M059J (cell line): ENCODE measurements at places on chromosomes 3 and 15. TPM values are rescaled to one million over a fixed set of nuclear protein-coding genes. Genes with fewer than 3 reads are reported as not detected.
A peak's percentile ranks its signal among the peaks of the same experiment; 100 is the strongest.

Gene CASR
- not detected in 2 replicates for total RNA-seq

DNA sequence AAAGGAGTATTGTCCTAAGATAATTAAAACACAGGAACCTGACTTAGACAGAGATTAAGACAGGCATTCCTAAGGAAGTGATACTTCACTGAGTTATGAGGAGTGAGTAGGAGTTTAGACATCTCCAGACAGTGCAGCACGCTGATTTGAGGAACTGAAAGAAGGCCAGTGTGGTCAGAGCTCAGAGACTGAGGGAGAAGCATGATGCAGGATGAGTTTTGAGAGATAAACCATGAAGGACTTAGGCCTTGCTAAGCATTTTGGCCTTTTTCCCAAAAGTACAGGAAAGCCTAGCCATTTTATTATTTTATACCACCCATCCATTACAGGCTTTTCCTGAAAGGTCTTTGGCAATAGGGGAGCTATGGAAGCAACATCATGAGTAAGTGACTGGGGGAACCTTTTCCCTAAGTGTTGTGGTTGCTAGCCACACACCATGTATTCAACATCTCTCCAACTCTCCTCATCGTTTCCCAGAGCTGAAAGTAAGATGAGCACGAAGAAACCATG lies 375.6 kb upstream of the TPRG1 start:
- peak; percentile 89 for DNase-seq

DNA sequence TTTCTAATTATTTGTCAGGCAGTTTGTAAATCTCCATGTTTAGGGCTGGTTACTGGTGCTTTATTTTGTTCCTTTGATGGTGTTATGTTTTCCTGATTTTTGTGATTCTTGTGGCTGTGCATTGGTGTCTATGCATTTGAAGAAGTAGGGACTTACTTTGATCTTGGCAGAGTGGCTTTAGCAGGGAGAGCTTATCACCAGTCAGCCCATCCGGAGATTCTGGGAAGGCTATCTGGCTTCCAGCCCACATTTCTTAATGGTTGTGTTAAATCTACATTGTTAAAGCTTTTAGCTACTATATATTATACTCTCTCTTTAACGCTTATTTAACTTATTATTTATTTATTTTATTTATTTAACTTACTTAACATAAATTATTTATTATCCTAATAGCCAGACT lies 35.1 kb downstream of the FBXL2 start:
- DNase-seq = no peak

- DNase-seq = peak; percentile 46
Measured at GRCh38 chr15:90864507-90864906, 3.9 kb upstream of the FURIN start.

GRCh38 chr15:70033109-70033508 lies 64.6 kb downstream of the TLE3 start:
- DNase-seq = no peak

DNA sequence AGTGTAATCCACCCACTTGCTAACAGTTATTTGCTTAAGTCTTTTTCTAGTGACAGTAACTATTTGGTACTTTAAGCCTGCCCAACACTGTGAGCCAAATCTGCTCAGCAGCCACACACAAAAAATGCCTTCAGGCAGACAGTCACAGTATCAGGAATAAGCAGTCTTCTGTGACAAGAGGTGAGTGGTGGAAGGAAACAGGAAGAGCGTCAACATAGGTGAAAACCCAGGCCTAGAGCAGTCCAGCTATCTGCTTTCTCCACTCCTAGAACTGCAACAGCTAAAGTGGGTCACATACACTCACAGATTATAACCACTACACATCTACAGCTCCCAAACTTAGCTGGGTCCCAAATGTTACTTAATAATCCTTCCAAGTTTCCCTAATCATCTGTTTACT lies 213.7 kb downstream of the ZBTB20 start:
- no peak for DNase-seq
